ENCODE measurements at places on chromosomes 1 and 21.

DNA sequence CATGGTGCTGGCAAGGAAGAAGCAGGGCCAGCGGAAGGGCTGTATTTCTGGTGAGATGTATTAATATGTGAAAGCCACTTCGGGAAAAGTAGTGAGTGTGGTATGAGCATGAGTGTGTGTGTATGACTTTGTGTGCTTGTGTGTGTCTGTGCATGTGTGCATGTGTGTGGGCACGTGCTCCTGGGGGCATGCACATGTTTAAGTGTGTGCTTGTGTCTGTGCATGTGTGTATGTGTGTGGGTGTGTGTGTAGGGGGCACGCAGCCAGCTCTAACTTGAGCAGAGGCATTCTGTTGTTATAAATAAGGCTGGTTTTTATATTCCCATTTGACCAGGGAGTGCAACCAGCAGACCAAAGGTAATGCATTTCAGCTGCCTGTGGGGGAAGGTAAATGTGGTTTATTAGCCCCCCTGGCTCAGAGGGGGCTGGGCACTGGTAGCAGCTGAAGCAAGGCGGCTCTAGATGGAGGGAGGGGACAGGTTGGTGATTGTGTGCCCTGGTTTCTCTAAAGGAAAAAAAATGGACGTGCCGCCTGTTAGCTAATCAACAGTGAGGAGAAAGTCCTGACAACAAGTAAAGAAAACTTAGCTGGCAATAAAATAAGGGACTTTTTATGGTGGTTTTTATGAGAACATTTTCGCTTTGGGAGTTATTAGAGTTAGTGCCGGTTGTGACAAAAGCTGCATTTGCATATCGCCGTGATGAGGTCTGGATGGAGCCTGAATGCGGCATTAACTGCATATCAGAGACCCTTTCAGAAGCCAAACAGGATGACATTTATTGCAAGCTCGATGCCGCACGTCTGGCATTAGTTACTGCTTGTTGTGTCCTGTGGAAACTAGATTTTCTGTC lies 180.1 kb downstream of the CAMTA1 start:
- DNase-seq, result no peak

DNA sequence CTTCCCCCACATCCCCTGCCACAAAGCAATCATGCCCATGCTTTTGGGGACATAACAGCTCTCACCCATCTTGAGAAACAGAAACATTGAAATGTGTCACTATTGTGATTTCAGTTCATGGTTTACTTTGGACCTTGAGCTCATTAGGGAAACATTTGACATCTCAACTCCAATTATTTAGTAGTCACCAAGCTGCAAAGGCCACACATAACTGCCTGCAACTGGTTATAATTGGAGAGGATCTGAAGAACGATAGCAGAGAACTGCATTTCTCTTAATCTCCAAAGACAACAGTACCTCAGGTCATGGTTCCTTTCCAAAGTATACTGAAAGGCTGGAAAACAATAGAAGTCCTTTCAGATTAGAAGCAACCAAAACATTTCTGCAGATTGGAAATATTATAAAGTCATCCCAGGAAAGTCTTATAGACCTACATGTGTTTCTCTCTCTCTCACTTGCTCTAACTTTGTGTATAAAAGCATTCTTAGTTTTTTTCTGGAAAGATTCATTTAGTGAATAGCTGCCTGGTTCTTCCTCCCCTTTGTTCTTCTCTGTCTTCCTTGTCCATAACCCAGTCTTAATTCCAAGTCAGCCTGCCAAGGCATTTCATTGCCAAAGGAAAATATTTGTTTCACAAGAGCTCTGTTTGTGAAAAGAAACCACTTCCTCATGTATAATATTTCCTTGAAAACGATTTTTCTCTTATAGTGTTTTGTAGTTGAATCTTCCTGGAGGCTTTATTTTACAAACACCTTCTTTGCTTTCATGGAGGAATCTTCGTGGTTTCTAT lies 426.8 kb downstream of the ADGRL2 start:
- no peak for DNase-seq

GRCh38 chr1:225896937-225897549 lies 8.1 kb upstream of the LEFTY1 start:
- DNase-seq, result no peak

GRCh38 chr1:219391297-219391696 lies 217.6 kb downstream of the LYPLAL1 start:
- no peak for DNase-seq

DNA sequence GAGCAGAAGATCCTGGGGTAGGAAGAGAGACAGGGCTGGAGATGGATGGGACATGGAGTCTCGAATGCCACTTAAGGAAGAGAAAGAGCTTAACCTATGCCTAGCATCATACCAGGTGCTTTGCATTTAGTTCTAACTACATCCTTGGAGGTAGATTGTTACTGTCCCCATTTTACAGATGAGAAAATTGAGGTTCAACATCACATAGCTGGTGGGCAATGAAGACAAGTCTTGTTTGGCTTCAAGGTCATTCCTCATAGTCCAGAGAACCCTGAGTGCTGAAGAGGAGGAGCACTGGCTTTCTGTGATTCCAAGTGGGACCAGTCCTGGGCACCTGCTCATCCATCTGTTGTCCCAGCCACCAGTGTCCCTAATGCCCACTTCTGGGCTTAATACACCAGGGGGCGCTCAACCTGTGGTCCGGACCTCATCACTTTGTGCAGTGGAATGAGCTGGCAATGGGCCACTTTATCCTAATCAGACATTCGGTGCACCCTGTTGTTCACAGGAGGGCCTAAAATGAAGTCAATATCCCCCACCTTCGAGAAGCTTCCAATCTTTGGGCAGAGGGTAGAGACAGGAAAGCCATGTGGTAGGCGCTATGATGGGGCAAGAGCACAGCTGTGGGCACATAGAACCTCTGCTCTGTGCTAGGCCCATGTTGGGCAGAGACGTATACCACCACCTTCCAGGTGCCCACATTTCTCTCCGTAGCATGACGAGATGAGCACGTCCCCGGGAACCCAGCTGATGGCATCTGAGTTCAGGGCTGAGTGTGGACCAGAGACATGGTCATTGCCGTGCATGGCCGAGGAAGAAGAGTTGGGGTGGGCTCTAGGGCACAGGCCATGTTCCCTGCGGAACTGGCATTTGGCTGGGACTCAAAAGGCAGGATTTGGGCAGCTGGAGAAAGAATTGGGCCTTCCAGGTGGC lies 9.2 kb downstream of the RPS6KA1 start:
- DNase-seq, result no peak

DNA sequence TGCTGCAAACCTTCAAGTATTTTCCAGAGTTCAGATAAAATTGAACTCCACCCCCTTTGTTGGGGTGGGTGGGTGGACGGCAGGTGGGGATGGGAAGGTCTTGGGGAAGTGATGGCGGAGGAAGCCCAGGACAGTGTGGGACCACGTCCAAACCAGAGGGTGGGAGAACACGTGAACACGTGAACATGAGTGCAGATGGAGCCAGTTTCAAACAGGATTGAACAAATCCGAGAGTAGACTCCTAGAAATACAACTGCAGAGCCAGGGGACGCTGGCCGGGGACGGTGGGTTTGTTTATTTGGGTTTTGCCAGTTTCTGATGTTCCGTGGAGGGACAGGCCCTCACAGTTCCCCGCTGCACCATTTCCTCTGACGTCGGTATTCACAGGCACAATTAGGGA lies 2.9 kb downstream of the KRTAP10-2 start:
- no peak for DNase-seq

DNA sequence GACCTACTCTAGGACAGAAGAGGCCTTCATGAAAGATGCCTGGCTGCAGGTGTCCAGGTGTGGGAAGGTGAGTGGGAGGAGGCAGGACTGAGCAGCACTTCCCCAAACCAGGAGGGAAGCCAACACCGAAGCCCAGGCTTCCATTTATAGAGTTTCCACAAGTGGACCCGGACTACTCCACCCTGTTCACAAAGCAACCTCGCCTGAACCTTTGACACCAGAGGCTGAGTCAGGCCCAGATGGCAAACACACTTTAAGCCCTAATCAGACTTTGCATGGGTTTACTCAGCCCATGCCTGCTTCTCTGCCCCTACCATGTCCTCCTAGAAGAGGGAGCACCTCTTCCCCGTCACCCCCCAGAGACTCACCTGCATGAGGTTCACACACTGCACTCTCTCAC lies 14.0 kb downstream of the PRR9 start:
- no peak for DNase-seq
